ENCODE measurements at places on chromosomes 12 and 14. TPM values are rescaled to one million over a fixed set of nuclear protein-coding genes. Genes with fewer than 3 reads are reported as not detected.

DNA sequence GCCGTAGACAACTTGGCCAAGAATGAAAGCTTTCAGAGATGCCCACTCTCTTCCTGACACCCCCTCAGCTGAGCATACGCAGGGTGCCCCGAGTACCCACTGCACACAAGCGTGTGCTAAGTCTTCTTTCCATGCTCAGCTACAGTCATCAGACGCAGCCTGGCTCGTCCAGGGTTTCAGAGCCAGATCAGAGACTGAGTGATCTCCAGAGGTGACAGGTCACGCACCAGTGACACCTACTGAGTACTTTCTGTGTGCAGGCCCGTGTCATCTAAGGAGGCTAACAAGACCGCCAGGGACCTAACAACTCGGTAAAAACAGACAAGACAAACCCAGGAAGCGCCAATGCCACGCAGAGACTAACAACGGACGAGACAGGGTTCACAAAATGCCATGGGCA, 25.1 kb downstream of the STX2 start:
- H3K36me3 ChIP-seq, result no peaks in the 10 kb centered on the region
- peaks cover 12% of the 10 kb centered on the region for H3K4me1 ChIP-seq
- H3K4me3 ChIP-seq, result no peak overlapping the region
- no peak for DNase-seq
- H3K27ac ChIP-seq, result no peak overlapping the region

- peaks cover 17% of the 10 kb centered on the region for H3K36me3 ChIP-seq
- H3K27ac ChIP-seq, result peak overlapping the region; percentile 95
- peaks cover 31% of the 10 kb centered on the region for H3K4me1 ChIP-seq
- peak overlapping the region; percentile 86 for H3K4me3 ChIP-seq
Measured at GRCh38 chr14:71372411-71372838, 465.2 kb downstream of the PCNX1 start.

DNA sequence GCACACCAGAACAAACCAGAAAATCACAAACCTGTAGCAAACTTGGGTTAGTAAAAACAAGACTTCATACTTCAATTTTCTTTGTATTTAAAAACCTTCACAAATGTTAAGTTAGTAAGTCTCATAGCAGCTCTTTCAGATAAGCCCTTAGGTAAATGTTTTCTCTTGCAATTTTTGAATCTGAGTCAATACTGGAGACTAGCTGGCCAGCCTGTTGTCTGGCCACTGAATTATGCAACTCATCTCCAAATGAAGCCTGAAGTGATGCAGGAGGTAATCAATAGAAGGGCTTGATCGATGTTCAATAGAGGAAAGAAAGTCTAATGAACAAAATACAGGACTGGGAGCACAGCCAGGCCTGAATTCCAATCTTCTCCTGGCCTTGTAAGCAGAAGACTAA, 465.2 kb downstream of the LRIG3 start:
- no peaks in the 10 kb centered on the region for H3K4me1 ChIP-seq
- no peak overlapping the region for H3K27ac ChIP-seq

GRCh38 chr12:120037851-120038250, 48.8 kb downstream of the BICDL1 start:
- no peak overlapping the region for H3K4me3 ChIP-seq
- no peak for DNase-seq
- H3K27ac ChIP-seq, result no peak overlapping the region
- no peaks in the 10 kb centered on the region for H3K27me3 ChIP-seq
- peaks cover 8% of the 10 kb centered on the region for H3K36me3 ChIP-seq

- no peaks in the 10 kb centered on the region for H3K36me3 ChIP-seq
- H3K4me1 ChIP-seq, result no peaks in the 10 kb centered on the region
- no peak overlapping the region for H3K27ac ChIP-seq
- no peak overlapping the region for H3K4me3 ChIP-seq
- no peak for DNase-seq
- H3K27me3 ChIP-seq, result no peaks in the 10 kb centered on the region
Measured at GRCh38 chr12:33192226-33192625, 247.4 kb downstream of the SYT10 start.

DNA sequence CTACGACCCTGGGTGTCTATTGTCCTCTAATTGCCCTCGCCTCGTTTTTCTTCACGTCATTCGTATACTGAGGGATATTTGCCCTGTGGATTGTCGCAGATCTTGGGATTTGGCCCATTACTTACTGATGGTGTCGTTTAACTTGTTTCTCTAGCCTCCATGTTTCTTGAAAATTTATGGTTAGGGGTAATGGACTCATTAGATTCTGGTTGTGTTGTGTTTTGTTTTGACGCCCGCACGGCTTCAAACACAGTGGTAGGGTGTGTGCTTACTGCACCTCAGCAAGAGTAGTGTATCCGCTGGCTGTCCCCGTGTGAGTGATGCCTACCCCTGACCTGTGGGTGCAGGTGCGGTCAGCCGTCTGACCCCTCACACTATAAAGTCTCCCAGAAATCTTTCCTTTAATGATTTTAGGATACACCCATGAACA, 874 bp upstream of the RNU6-8 start:
- no peaks in the 10 kb centered on the region for H3K36me3 ChIP-seq
- H3K4me1 ChIP-seq, result peaks cover 45% of the 10 kb centered on the region
- peak; percentile 25 for DNase-seq
- no peaks in the 10 kb centered on the region for H3K27me3 ChIP-seq
- peak overlapping the region; percentile 96 for H3K27ac ChIP-seq

GRCh38 chr14:58167057-58167456, 15.0 kb upstream of the ARMH4 start:
- DNase-seq, result no peak
- no peaks in the 10 kb centered on the region for H3K36me3 ChIP-seq
- no peak overlapping the region for H3K27ac ChIP-seq
- H3K4me1 ChIP-seq, result peaks cover 14% of the 10 kb centered on the region
- H3K27me3 ChIP-seq, result peaks cover 14% of the 10 kb centered on the region

DNA sequence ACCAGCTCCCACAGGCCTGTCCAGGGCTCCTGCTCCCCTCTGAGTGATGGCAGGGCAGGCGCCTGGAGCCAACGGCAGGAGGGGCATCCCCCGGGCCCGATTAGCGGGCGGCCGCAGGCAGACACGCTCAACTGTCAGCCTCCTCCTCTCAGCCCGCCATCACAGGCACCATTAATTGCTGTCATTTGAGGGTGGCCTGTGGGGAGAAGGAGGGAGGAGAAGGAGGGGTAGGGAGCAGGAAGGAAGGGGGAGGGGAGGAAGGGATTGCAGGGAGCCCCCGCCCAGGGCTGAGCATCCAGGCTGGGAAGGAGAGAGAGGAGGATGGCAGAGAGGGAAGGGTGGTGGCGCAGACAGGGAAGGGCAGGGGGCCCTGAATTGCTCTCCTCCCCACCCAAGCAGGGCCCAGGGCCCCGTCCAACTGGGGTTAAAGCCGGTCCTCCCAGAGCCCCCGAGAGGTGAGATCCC, 36.1 kb downstream of the NCOR2 start:
- no peak overlapping the region for H3K4me3 ChIP-seq
- H3K4me1 ChIP-seq, result peaks cover 25% of the 10 kb centered on the region
- H3K27ac ChIP-seq, result no peak overlapping the region
- H3K36me3 ChIP-seq, result peaks cover 1% of the 10 kb centered on the region
- H3K27me3 ChIP-seq, result no peaks in the 10 kb centered on the region

P2RX2 gene
- not detected for total RNA-seq

TAS2R42 gene
- total RNA-seq, result not detected

STYK1 gene
- 1.8 TPM for total RNA-seq

AMDHD1 gene
- total RNA-seq, result 2.2 TPM

Data from activated T-cell treated with anti-CD3 and anti-CD28 coated beads, Interleukin-2, amount 50 U/mL, for 72 hours (primary cell).